Fibroblast of the conjunctiva (primary cell): ENCODE measurements at places on chromosomes 12 and 14.

DNA sequence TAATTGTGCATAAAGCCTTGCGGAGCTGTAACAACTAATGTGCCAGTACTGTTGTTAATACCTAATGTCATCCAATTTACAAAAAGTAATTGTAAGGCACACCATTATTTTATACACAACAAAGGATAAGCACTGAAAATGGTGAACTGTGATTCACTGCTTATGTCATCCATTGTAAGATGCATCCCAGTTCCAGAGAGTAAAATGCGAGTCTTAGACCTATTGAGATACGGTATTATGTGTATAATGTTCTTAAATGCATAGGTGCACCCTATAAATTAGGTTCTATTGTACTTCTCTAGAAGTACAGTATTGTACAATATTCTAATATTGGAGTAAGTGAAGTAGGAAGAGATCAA is 406 bp downstream of the PARP2 start:
- DNase-seq: peak; percentile 21

DNA sequence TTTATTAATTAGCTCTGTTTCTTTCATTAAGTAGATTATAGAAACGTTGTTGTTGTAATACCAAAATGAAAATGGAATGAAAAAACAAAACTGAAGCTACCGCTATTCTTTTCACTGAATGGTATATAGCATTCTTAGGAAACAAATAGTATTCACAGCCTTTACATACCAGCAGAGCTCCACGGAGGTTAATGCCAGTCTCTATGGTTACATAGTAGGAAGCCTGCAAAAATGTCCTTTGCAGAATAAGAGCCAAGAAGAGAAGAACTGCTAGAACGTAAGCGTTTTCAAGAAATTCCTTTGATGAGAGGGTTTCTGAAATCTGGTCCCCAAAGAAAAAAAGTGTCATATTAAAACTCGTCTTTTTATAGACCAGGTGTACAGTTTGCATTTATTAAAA is 30.6 kb downstream of the ABCC9 start:
- DNase-seq: no peak

- no peak for DNase-seq
Measured at GRCh38 chr12:58367041-58367440, 425.7 kb downstream of the ATP23 start.

DNA sequence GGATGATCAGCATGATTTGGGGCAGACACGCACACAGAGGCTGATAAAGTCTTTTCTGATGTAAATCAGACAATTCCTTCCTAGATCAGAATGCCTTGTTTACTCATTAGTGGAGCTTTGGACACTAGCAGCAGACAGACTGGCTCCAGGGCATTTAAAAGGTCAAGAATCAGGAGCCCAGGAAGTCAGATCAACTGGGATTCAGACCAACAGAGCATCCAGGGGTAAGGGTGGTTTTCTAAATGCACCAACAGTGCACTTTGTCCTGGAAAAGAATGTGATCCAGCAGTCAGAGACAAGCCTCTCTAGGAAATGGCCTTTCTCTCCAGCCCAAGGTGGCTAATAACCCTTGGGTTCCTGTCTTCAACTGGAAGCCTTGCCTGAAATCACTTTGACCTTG is 405.3 kb downstream of the MED13L start:
- DNase-seq: no peak

DNA sequence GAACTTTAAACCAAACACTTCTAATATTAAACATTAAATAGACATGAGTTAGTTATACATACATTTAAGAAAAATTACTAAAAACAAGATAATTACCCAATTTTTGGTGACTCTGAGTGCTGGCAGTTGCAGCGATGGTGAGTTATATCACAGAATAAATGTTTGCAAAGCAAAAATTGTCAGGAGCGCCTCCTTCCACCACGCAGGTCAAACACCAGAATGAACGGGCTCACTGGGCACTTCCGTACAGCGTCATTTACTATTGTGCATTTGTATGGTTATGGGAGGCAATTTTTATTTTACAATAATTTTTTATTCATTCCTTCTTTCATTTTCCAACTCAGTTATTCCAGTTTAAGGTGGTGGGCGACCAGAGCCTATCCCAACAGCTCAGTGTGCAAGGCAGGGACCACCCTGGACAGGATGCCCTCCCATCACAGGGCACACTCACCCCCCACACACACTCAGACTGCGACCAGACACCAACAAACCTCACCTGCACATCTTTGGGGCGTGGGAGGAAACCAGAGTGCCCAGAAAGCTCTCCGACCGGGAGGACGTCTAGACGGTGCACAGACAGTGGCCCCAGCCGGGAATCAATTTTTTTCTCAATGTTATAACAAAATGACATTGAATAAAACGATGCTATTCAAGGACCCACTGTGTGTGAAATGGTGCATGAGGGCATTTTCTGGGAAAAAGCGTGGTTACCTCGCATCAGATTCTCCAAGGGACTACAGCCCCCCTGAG is 67.2 kb downstream of the TESC start:
- DNase-seq: no peak

- no peak for DNase-seq
Measured at GRCh38 chr12:81976661-81977060, 217.5 kb upstream of the PPFIA2 start.

GRCh38 chr12:113227686-113228391 is 6.6 kb downstream of the TPCN1 start:
- DNase-seq: no peak

- DNase-seq: no peak
Measured at GRCh38 chr14:42535397-42535796, 928.7 kb downstream of the LRFN5 start.

DNA sequence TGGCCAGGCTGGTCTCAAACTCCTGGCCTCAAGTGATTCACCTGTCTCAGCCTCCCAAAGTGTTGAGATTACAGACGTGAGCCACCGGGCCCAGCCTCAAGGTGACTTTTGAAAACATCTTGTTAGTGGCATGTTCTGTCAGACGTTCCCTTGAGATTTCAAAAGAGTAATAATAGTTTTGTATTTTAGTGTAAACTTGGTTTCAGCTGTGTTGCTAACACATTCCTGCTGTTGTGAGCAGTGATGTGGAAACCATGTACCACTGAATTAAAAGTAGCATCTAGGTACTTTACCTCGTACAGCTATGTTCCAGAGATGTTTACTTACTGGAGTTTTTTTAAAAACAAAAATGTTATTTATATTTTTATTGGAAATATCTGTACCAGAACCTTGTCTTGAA is 111.3 kb downstream of the AEBP2 start:
- no peak for DNase-seq

- no peak for DNase-seq
Measured at GRCh38 chr12:90044069-90044468, 335.4 kb upstream of the ATP2B1 start.

DNA sequence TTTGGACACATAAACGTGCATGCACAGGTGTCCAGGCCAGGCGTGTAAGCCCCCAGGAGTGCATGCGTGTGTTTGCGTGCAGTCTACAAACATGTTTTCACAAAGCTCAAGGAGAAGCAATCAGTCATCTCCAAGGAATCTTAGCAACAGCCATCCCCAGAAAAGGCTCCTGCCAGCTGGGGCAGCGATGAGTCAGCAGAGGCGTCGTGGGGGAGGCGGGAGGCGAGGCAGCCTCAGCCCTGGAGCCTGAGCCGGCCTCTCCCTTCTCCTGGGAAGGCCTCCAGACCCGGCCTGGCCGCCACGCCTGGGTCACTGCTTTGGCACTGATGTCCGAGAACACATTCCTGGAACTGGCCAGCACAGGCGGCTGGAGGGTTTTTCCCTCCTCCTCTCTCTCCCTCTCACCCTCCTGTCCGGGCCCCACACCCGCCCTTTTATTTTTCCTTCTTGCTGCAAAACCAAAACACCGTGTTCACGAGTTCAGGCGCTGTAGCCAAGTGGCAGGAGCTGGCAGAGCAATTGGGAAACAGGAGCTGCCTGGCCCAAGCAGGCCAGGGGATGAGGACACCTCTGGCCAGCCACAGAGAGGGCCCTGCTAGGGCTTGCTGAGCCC is 92.7 kb downstream of the LRRC74A start:
- DNase-seq: peak; percentile 98

DNA sequence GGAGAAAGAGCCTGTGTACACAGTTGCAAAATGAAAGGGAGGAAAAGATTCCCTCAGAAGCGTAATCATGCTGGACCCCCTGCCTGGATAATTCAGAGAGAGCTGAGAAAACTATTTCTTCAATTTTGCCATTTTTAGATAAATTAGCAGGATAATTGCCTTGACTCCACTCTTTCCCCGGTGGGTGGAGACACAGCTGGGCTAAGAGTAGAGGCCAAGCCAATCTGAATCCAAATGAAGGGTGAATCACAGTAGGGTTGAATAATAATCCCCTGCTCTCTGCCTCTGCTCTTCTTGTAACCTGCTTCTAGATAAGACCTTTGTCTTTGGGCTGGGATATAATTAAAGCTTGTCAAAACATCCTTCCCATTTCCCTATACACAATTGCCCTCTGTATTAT is 150.1 kb downstream of the CAPZA3 start:
- DNase-seq: no peak

DNA sequence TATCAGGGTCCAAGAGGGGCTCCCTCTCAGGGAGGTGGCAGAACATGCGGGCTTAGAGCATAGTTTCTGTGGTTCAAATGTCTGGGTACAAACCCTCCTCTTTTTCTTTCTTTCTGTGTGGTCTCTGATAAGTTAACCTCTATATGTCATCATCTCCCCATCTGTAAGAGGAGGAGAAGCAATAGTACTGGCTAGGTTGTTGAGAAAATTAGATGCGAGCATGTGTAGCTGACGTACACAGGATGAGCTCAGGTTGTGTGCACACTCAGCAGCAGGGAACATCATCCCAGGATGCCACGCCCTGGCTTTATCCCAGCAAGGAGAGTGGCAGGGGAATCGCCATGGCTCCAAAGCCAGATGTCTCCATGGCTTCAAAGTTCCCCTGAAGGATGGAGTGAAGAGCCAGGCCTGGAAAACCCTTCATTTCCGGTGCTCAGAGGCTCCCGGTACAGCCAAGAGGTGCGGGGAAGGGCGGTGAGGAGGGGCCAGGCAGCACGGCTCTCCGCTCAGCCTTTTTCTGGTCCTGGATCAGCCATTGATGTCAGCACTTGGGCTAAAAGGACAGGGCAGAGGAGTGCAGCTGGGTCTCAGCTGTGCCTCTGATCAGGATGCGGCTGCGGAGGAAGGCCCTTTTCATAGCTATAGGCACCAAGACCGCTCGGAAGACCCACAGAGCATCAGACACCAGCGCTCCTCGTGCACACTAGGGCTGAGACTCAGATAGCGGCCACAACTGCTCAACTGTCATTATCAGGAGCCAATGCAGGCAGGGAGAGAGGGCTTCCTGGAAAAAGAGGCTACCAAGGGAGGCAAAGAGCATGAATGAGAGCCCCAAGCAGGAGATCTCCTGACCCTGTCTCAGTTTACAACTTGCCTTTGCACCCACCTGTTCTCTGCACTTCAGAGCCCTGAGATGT is 41.5 kb downstream of the ARL6IP4 start:
- no peak for DNase-seq

GRCh38 chr12:5438671-5439200 is 6.8 kb downstream of the NTF3 start:
- no peak for DNase-seq

GRCh38 chr12:95547522-95548055 is 3.7 kb downstream of the USP44 start:
- no peak for DNase-seq

DNA sequence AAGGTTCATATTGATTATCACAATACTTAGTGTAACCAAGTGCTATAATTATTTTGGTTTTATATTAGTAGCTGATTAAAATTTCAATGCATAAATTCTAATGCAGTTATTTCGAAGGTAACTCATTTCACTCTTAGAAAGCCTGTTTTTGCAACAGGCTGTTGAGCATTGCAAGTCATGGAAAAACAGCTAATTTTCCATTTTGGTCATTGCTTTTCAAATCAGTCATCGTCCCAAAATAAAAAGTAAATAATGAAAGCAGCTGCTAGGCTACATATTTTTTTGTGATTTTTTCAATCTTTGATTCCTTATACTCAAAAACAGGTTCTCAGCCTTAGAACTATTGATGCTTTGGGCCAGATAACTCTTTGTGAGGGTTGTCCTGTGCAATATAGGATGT is 22.9 kb downstream of the VEZT start:
- DNase-seq: no peak

DNA sequence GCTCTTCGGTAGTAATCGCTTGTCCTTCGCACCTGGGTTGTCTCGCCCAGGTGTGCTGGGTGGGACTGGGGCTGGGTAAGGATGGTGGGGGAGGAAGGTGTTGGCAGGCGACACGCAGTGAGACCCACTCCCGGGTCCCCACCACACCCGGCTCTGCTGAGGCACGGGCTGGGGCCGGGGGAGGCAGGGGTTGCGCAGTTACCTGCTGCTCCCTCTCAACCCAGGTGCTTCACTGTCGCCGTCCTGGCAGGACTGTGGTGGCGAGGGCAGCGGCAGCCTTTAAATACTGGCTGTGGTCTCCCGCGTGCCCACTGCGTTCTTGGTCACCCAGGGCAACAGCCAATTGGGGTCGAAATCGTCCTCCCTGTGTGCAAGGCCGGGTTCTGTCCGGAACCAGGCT is at the start of gene CCER1:
Gene CCER1 (minus strand): TSS at position 256 of the 400 bp plus-strand sequence. CDS start 434 bp downstream, outside the sequence.
- DNase-seq: no peak

DNA sequence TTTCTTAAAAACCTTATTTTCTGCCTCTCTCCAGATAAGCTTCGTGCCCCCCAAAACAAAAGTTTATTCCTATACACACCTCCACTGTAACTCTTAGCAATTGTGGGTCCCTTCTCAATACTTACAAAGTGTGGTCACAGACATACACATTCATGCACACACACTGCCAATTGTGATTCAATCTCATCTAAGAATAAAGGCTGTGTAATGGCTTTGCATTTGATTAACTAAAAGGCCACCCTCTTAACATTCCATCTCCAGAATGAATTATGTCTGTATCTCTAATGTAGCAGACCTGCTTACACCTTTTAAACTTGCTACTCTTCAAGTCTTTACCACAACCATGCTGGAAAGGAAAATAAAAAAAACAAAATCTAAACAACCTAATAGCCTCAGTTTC is 49.5 kb downstream of the MYF5 start:
- DNase-seq: no peak

- DNase-seq: no peak
Measured at GRCh38 chr12:107873223-107873622, 98.7 kb downstream of the ASCL4 start.

GRCh38 chr14:93954900-93955849 is 21.2 kb downstream of the ASB2 start:
- DNase-seq: no peak

DNA sequence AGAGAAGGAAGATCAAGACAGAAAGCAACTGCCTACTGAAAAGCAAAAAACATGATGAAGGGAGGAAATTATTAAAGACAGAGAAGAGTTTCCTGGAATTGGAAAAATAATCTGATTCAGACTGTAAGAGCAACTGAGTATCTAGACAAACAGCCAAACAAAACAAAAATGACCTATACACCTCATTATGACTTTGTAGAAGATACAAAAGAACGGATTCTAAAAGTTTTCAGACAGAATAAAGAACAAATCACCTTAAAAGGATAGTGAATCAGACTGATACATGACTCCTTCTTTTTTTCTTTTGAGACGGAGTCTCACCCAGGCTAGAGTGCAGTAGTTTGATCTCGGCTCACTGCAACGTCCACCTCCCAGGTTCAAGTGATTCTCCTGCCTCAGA is 10.4 kb downstream of the OSBPL8 start:
- no peak for DNase-seq

DNA sequence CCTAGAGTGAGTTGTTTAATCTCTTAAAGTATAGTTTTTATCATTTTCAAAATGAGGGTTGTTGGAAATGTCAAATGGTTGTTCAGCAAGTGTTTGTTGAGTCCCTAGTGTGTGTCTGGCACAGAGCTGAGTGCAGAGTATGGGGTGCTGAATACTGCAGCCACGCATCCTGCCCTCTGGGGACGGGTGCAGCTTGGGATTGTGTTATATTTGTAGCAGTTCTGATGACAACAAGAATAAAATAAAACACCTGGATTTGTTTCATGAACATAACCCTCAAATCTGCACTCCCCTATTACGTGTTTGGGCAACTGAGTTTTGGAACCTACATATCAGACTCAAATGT is 127.9 kb downstream of the CACNA1C start:
- DNase-seq: no peak
